ENCODE measurements at places on chromosomes 11 and 22.

GRCh38 chr11:27201454-27202302, 161.1 kb downstream of the BBOX1 start:
- no peak for DNase-seq

GRCh38 chr11:78030429-78031325, 7.6 kb upstream of the KCTD14 start:
- peak; percentile 60 for DNase-seq

GRCh38 chr11:27596388-27596787, 89.8 kb upstream of the LIN7C start:
- no peak for DNase-seq

DNA sequence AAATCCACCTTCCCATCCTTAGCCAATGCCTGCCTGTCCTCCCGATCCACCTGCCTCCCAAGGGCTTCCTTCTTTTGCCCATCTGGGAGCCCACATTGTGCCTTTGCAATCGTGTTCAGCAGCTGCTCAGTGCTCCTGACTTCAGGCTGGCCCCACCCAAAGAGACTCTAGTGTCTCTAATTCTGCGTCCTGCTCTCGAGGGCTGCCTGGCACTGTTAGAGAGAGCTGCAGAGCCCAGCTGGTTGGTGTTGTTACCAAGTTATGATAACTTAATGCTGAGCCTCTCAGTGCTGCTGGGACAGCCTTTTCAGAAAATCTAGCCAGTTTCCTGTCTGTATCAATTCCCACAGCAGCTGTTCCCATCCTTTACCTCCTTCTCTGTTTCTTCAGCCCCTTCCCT, 69.1 kb downstream of the MICAL2 start:
- no peak for DNase-seq

- no peak for DNase-seq
These were observed 33.6 kb upstream of the MMP7 start for GRCh38 chr11:102564110-102564509.

DNA sequence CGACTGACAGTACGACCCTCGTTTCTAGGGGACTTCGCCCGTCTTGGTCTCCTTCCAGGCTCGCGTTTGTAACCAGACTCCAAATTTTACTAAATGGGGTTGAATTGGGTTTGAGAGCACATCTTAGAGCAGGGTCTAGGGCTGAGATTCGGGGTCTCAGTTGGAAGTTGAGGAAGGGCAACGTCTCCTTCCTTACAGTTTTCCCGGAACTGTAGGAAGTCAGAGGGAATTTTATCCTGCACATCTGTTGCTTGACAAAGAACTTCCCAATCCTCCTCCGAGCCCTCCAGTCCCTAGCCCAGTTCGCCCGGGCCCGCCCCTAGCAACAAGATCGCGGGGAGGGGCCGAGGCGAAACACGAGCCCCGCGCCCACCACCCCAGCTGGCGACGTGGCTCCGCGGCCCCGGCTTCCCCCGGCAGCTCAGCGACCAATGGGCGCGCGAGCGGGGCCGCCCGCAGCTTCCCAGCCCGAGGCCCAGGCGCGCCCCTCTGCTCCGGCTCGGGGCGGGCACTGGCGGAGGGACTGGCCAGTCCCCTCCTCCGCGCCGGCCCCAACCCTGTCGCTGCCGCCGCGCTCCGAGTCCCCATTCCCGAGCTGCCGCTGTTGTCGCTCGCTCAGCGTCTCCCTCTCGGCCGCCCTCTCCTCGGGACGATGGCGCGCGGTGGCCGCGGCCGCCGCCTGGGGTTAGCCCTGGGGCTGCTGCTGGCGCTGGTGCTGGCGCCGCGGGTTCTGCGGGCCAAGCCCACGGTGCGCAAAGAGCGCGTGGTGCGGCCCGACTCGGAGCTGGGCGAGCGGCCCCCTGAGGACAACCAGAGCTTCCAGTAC, at the start of gene RCN1:
RCN1 (plus strand) TSS at position 530 of the 826 bp plus-strand sequence; CDS start at position 653, 123 bp downstream.
- peak; percentile 82 for DNase-seq

GRCh38 chr11:69909561-69910518, 90.6 kb upstream of the FGF3 start:
- DNase-seq: no peak

- peak; percentile 60 for DNase-seq
These were observed 5.4 kb downstream of the TBC1D10C start for GRCh38 chr11:67409261-67409666.

GRCh38 chr22:47587361-47587760, 824.9 kb downstream of the TBC1D22A start:
- no peak for DNase-seq

DNA sequence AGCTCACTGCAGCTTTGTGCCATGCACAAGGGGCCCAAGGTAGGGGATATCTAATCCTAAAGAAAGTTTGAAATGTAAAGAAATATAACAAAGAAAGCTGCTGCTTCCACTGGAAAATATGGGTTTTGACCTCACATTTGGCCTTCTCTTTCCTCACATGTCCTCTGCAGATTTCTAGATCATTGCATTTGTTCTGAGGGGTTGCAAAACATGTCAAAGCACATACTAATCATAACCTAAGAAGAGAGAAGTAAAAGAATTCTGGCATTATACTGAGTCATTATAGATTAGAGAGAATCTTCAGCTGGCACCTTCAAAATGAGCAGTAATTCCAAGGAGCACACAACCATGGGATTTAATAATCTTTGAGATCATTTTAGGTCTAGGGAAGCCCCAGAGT, 92.5 kb upstream of the CHRM4 start:
- no peak for DNase-seq

DNA sequence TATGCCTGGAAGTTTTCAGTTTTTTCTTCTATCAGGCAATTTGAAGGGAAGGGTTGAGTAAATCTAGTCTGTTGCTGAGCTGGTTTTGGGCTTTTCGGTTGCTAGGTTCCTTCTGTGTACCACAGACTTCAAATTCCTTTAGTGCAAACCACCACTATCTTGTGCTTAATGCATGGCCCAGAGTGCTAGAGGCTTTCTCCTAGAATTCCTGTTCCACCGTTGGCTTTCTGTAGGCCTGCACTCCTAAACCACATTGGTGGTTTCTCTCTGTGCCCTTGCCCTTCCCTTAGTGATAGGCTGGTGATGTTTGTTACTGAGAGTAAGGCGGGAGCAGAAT, 47.1 kb upstream of the CTSC start:
- DNase-seq: peak; percentile 5

GRCh38 chr11:76237914-76238313, 31.6 kb upstream of the WNT11 start:
- peak; percentile 49 for DNase-seq

DNA sequence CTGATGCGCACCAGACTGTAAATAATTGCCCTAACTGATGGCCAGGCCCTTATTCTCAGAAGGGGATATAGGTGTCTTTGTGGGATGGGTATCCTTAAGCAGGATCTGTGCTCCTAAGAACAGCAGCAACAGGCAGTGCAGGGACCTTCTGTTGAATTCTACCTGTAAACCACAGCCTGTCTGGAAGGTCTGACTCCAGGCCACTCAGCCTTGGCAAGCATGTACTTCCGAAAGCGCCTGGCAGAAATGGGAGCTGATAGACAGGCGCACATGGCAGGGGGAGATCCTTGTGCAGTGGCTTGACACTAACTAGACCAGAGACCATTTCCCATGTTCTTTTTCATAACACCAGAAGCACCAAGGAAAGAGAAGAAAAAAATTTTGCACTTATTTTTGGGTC, 59.0 kb downstream of the C22orf31 start:
- DNase-seq: no peak

- DNase-seq: peak; percentile 23
These were observed at the start of gene PITPNM1 for GRCh38 chr11:67504950-67505581. PITPNM1 (minus strand) TSS chr11:67505363; CDS start chr11:67504180, 1,183 bp downstream.

DNA sequence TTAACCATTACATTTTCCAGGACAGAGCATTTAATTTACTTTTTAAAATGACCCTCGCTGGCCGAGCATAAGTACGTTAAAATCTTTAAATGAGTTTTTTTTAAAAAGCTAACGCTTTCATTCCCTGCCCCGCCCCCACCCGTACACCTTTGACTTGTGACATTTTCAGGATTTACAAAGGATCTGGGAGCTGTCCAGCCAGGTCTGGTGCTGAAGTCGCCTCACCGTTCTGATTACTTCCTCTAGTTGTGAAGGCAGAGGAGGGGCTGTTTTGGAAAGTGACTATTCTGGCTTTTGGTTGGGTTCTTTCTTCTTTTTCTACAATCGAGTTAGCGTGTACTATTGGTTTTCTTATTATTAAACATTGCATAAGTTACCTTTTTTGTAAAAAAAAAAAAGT, 2.9 kb downstream of the C11orf87 start:
- DNase-seq: peak; percentile 31

- DNase-seq: no peak
These were observed 1031.2 kb downstream of the BRD1 start for GRCh38 chr22:48796310-48797015.

DNA sequence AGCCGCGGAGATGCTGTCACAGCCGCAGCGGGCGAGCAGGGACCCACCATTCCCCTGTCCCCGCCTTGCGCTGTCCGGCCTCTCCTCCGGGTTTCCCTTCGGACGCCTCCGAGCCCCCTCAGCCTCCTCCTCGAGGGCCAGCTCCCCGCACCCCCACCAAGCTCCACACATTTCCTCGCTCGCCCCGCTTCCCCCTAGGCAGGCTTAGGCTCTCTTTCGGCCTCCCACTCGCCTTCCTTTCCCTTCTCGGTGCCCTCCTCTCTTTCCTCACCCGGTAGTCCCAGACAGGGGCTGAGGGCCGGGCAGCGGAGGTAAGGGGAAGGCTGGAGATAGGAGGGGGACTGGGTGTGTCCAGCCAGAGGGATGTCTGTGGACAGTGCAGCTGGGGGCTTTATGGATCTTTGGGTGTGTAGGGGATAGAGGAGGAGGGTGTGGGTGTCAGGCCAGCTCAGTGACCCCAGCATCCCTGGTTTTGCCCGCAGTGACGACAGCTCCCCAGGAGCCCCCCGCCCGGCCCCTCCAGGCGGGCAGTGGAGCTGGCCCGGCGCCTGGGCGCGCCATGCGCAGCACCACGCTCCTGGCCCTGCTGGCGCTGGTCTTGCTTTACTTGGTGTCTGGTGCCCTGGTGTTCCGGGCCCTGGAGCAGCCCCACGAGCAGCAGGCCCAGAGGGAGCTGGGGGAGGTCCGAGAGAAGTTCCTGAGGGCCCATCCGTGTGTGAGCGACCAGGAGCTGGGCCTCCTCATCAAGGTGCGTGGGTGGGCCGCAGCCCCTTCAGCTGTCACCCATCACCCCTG, 1.6 kb downstream of the KCNK4 start:
- DNase-seq: no peak

- no peak for DNase-seq
These were observed 1462.9 kb upstream of the RAG2 start for GRCh38 chr11:38060920-38061319.

- DNase-seq: no peak
These were observed 896.9 kb downstream of the KCNA4 start for GRCh38 chr11:29119707-29120618.

GRCh38 chr11:124898263-124898680, 607 bp upstream of the ROBO4 start:
- no peak for DNase-seq

DNA sequence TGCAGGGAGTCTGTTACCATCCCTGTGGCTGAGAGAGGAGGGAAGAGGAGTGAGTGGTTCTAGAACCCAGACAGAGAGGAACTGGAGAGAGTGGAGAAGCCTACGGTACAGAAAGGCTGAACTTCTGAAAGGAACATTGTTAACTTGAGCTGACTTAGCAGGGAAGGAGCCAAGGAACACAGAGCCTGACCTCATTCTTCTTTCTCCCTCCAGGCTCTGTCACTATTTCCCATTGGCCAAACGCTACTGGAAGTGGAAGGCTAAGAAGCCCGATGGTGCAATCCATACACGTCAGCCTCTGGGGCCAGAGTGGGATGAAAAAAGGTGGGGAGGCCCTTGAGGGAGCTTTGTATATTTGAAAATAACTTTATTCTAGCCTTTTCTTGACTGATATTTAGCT, 16.5 kb upstream of the WT1 start:
- no peak for DNase-seq

GRCh38 chr11:19627566-19627965, 85.1 kb upstream of the NAV2 start:
- no peak for DNase-seq

- DNase-seq: no peak
These were observed 572.3 kb upstream of the RAG2 start for GRCh38 chr11:37170311-37170710.

DNA sequence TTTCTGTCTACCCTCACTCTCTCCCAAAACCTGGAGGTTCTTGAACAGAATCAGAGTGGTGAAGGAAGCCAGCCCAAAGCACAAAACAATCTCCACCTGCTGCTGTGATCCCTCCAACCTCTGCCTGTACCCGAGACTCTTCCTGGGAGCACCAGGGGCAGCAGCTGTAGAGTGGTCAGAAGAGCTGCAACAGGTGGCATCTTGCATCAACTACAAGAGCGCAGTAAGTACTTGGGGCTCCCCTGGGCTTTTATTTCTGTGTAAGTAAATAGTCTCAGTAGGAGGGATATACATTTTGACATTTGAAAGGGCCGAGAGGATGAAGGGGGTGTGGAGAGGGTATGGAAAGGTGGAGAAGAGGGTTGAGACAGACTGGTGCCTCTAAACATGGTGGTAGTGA, 8.3 kb upstream of the UBQLNL start:
- no peak for DNase-seq

DNA sequence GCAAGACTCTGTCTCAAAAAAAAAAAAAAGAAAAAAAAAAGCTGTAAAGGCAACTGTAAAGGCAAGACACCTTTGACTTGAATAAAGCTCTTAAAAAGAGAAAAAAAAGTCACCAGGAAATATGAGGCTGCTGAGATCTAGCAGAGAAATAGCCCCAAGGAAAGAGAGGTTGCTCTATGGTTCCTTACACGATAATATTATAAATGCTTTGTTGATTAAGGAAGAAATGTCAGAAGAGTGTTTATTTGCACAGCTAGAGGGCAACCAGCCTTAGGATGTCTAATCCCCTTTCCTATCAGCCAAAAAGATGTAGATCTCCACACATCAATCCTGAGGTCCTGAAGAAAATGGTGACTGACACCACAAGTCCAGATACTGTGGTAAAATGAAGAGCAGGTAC, 32.0 kb downstream of the RBFOX2 start:
- DNase-seq: no peak

- DNase-seq: no peak
These were observed 36.5 kb downstream of the NADSYN1 start for GRCh38 chr11:71489311-71490043.

DNA sequence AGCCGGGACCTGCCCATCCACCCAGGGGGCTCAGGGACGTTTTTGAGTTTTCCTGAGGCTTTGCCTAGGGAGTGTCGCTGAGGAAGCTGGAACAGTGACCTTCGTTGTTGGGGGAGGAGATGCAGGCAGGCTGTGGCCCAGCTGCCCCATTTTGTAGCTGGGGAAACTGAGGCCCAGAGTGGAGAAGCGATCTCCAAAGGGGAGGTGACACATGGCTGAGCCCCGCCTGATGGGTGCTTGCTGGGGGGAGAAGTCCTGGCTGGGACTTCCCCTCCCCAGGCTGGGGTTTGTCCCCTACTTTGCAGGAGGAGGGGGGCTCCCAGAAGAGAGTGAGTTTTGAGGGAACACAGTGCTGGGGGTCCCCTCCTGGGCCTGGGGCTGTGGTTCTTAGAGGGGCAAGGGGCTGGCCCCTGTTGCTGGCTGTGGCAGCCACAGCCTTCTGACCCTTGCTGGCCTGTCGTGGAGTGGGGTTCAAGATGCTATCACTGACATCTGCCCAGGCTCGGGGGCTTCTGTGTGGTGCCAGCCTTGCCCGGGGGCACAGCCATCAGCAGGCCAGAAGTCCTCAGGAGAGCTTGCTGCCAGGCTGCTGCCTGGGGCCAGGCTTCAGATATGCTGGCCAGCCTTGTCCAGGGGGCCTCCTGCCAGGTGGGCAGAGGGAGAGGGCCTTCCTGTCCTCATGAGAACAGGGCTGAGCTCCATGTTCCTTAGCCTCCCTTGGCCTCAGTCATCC, 21.4 kb downstream of the KCNQ1 start:
- no peak for DNase-seq

- DNase-seq: no peak
These were observed 204.4 kb upstream of the ANO5 start for GRCh38 chr11:21988477-21988876.
